ENCODE measurements at places on chromosomes 3 and 15.

- no peak for DNase-seq
Measured at GRCh38 chr3:194200422-194201081, 64.6 kb downstream of the HES1 start.

GRCh38 chr3:60081381-60082095 is 1031.7 kb upstream of the CFAP20DC start:
- no peak for DNase-seq

DNA sequence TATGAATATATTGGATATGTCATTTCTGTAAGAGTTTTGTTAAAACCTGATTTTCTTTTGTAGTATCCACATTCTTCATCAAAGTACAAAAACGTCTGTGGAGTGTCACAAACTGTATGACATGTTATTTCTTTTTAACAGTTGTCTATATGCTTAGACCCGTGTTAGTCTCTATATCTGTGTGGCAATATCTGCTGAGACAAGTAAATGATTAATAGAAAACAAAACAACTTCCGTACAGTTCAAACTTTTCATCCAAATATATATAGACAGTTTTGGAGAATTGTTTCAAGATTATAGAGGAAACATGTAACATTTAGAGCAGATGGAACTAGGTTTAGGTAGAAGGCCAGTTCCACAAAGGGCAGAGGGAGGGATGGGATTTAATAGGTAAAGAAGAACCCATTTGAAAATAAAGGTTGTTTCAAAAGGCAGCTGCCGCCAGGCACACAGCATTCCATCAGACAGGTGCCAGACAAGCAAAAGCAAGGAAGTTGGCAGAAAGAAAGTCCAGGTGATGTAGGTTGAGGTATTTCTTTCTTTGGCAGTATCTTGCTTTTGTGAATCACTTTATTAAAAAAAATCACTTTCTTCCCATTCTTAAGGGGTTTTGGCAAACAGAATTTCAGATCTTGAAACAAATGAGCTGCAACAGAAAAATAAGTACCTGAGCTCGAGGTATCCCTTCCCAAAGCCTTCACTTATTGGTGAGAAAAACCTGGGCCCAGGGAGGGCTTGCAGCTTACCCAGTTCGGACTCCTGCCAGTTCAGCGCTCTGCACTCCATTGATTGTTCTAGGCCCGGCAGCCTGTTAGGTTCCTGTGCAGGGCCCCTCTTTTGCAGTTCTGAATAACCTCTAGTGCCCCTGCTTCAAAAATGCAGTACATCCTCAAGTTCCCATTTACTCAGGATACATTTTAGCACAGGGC is 49.0 kb downstream of the LRRN1 start:
- no peak for DNase-seq

DNA sequence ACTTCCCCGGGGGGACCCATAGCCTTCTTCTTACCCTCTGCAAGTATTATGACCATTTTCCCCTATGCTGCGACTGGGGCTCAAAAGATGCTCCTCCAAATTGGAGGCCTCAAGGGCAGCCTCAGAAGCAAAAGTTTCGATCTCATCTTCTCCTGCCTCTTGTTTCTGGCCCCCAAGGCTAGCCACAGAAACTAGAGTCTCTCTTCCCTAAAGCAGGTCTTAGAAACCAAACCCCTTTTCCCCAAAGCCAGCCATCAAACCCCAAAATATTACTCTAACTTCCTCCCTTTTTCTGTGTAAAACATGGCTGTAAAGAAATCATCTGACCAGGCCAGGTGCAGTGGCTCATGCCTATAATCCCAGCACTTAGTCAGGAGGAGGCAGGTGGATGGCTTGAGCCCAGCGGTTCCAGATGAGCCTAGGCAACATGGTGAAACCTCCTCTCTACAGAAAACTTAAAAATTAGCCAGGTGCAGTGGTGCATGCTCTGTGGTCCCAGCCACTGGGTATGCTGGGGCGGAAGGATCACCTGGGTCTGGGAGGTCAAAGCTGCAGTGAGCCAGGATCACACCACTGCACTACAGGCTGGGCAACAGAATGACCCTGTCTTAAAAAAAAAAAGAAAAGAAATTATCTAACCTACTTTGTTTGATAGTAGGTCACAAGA is 36.7 kb upstream of the MFGE8 start:
- DNase-seq, result no peak

- DNase-seq, result no peak
Measured at GRCh38 chr15:79896131-79896633, 632 bp downstream of the MTHFS start.

GRCh38 chr3:29271475-29271874 is 9.4 kb upstream of the RBMS3 start:
- DNase-seq, result no peak

- DNase-seq, result no peak
Measured at GRCh38 chr15:98926236-98926635, 81.4 kb downstream of the PGPEP1L start.

GRCh38 chr15:73232776-73233175 is 136.0 kb downstream of the HCN4 start:
- DNase-seq, result no peak

- DNase-seq, result no peak
Measured at GRCh38 chr3:40679290-40679689, 154.5 kb downstream of the ZNF621 start.

GRCh38 chr3:102353805-102354204 is 81.0 kb upstream of the ZPLD1 start:
- no peak for DNase-seq

- no peak for DNase-seq
Measured at GRCh38 chr3:193347521-193348501, 30.7 kb downstream of the ATP13A5 start.

- no peak for DNase-seq
Measured at GRCh38 chr15:77582763-77583162, 49.9 kb downstream of the LINGO1 start.

GRCh38 chr15:70210528-70210927 is 112.8 kb upstream of the TLE3 start:
- no peak for DNase-seq

Data from stimulated activated effector memory CD8-positive, alpha-beta T cell treated with anti-CD3 and anti-CD28 coated beads, Interleukin-12 subunit alpha, Interleukin-12 subunit beta, amount 100 ng/mL, for 72 hours (primary cell).